ENCODE measurements at places on chromosomes 16 and 17.

GRCh38 chr16:23595246-23595950 is 718 bp downstream of the NDUFAB1 start:
- peak; percentile 61 for DNase-seq

DNA sequence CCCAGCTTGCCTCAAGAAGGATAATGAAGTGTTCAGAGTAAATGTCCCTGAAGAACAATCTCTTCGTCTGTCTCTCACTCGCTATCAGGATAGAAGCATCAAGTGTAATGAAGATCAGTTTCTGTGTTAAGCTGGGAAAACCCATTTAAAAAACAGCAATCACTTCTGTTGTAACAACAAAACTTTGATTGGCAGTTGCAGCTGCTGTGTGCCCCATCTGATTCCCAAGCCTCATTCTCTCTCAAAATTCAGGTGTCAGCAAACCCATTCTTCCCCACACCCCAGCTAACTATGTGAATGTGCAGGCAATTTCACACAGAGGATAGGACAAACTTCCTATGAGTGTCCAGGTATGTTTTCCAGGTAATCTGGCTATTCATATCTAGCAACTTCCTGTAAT is 2.4 kb upstream of the HNF1B start:
- DNase-seq = no peak

DNA sequence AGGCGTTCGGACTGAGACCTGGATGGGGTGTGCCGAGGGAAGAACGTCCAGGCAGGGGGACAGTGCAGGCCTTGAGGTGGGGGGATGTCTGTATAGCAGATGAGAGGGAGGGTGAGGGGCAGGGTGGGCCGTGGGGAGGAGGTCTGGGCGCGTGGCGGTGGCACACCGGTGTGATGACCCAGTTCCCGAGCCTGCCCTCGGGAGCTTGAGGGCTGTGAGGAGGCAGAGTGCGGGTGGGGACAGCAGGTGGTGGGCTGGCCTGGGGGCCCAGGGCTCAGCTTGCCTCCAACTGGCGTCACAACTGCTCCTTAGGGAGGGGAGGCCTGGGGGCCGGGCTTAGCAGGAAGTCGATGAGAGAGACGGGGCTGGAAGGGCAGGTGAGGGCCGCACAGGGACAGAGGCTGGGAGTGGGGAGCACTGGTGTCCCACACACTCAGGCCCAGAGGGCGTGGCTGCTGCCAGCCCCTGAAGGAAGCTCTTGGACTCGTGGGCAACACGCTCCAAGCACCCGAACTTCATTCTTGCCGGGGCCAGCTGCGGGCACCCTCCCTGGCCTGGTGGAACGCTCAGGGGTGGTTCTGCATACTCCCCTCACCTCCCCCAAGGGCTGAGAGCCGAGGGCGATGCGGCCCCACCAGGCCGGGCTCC is 6.5 kb downstream of the CACNA1H start:
- DNase-seq = peak; percentile 25

GRCh38 chr16:86905302-86905701 is 327.0 kb downstream of the FOXL1 start:
- no peak for DNase-seq

DNA sequence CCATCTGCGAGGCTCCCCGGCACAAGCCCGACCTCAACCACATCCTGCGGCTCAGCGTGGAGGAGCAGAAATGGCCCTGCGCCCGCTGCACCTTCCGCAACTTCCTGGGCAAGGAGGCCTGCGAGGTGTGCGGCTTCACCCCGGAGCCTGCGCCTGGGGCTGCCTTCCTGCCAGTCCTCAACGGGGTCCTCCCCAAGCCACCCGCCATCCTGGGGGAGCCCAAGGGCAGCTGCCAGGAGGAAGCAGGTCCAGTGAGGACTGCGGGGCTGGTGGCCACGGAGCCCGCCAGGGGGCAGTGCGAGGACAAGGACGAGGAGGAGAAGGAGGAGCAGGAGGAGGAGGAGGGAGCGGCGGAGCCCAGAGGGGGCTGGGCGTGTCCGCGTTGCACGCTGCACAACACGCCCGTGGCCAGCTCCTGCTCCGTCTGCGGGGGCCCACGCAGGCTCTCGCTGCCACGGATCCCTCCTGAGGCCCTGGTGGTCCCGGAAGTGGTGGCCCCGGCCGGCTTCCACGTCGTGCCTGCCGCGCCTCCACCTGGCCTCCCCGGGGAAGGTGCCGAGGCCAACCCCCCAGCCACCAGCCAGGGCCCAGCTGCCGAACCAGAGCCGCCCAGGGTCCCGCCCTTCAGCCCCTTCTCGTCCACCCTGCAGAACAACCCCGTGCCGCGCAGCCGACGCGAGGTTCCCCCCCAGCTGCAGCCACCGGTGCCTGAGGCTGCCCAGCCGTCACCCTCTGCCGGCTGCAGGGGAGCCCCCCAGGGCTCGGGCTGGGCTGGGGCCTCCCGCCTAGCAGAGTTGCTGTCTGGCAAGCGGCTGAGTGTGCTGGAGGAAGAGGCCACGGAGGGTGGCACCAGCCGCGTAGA is 13.1 kb upstream of the PRR35 start:
- DNase-seq = no peak

DNA sequence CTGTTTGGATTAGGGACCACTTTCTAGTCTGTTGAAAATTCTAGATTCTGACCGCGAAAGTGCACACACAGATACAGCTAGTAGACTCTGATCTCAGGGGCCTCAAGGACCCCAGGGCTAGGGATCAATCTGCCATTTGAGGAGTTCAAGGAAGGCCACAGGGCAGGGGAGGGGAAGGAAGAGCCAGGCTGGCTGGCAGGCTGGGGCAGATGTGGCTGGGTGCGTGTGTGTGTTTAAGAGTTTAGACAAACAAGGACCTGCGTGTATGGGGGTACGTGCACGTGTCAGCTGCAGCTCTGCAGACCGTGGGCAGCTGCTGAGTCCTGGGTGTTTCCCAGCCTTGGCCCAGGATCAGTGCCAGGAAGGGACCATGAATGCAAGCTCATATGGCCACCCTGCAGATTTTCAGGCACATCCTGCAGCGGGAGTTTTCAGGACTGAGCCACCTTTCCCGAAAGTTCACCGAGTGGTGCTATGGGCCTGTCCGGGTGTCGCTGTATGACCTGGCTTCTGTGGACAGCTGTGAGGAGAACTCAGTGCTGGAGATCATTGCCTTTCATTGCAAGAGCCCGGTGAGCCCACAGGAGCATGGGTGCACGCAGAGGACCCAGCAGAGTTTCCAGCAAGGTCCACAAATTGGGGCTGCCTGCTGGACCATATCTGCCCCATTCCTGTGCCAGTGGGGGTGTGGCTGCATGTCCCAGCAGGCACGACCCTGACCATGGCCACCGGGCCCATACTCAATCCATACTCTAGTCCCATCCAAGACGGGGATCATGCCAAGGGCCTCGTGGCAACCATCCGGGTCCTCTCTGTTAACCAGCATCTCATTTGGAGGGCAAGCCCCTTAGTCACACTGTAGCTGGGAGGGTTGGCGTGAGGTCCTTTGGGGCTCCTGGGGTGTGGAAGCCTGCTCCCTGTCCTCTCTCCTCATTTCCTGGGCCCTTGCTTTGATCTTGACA is 10.6 kb downstream of the TRPV2 start:
- peak; percentile 59 for DNase-seq

GRCh38 chr17:79878329-79878947 is 39.2 kb upstream of the CBX4 start:
- no peak for DNase-seq

- no peak for DNase-seq
These were observed 29.8 kb downstream of the PLD6 start for GRCh38 chr17:17176341-17176740.

DNA sequence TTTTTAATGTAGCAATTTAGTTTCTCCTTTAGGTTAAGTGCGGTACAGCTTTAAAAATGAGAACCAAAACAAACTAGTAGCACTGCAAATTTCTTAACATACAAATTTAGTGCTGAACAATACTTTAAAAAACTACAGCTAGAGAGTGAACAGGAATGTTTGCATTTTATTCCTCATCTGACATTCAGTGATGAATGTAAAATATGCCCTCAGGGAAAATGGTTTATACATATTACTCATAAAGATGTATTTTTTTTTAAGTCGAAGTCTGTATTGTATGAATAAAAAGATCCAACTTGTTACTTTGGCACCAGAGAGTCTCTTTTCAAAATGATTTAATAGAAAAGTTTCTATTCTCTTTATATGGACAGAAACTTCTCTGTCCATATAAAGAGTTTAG is 96.8 kb downstream of the BRIP1 start:
- no peak for DNase-seq

DNA sequence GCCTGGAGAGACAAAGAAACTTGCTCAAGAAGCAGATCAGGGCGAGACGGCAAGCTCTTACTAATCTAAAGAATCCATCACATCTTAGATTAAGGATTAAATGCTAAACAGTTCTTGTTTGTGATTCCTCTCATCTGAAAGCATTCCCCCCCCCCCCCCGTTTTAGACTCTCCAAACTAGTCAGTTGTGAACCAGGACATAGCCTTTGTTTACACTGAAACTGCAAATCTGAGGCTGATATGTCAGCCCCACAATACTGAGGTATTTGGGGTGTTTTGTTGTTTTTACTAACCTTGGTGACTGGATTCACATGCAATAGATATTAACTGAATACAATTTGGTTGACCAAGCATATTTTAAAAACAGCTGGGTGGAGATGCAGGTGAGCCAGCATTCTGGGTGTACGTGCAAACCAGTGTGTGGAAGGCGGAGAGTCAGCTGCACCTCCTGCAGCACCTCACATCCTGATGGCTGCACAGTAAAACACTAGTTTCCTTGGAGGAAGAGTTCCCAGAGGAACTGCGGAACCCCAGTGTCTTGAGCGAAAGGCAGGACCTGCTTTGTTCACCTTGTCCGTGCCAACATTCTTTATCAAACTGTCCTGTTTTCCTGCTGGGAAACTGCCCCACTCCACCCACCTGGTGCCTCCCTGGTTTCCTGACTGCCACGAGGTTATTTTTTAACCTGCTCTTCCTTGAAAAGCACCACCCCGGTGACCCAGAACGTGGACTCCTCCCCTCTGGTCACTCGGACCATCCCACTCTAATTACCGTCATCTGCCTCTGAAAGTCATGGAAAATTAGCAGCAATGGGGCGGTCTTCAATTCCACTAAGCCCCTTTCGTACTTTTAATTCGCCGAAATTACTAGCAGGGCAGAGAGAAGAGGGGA is 1.2 kb upstream of the YPEL2 start:
- DNase-seq = peak; percentile 88

DNA sequence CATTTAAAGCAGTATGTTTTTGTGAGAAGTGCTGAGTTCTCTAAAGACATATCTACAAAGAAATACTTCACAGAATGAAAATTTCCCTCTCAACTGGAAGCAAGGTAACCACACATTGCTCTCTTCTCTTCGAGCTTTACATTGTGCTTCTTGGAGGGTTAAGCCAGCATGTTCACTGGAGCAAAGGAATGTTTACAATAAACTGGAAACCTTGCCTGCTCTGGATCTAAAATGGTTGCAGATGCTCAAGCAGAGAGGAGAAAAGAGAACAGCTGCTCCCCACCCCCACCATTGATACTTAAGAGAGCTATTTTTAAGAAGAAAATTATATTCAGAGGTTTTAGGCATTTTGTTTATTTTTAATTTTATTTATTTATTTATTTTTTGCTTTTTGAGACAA is 213.1 kb downstream of the CEP112 start:
- DNase-seq = no peak

DNA sequence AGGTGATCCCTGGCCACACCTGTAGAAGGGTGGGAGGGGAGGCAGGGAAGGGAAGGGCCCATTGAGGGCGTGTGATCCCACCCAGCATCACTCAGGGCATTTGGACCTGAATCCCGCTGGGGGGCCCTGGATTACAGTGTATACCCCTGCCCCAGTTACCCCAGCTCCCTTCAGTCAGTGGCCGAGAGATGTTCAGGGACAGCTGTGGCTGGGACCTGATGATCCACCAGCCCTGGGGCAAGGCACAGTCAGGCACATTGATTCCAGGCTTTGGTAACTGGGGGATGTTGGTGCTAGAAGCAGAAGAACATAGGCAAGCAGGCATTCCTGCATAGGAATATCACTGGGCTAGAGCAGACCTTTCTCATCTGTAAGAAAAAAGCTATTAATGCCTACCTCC is 170.3 kb downstream of the FOXL1 start:
- DNase-seq = no peak

DNA sequence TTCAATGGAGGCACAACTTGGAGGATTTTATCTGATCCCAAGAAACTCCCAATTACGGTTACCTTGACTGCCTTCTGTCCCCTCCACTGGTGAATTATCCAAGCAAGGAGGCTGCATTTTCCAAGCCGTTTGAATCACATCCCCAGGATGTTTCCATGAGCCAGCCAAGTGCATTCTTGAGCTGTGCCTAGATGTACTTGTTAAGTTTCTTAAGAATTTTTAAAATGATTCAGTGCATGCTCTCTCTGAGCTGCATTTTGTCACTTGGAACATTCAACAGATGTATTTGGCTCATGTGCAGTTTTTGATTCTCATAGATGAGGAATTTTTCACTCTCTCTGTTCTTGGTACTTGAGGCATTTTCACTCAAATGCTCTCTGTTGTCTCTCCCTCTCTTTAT is 202.6 kb upstream of the MYOCD start:
- no peak for DNase-seq

GRCh38 chr17:52025236-52025635 is 133.3 kb downstream of the CA10 start:
- DNase-seq = no peak

- peak; percentile 68 for DNase-seq
These were observed 5.3 kb downstream of the ARHGDIA start for GRCh38 chr17:81865733-81866439.

DNA sequence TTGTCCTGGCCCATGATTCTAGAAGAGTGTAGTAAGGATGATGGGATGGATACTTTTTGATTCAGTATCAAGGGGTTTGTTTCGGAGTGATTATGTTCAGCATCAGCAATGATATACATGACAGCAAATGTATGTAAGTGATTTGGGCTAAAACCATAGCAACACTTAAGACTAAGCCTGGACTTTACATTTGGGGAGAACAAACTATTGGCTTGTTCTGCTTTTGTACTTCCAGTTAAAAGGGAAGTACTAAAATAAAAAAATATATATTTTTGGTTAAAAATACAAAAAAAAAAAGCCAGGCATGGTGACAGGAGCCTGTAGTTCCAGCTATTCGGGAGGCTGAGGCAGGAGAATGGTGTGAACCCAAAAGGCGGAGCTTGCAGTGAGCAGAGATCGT is 20.5 kb upstream of the DHX8 start:
- no peak for DNase-seq

Data from HepG2 (cell line).